Endothelial cell (in vitro differentiated cells): ENCODE measurements at places on chromosomes 4 and X. TPM values are rescaled to one million over a fixed set of nuclear protein-coding genes. Genes with fewer than 3 reads are reported as not detected.

Gene F8A2
- not detected for total RNA-seq

Gene GAGE12H
- total RNA-seq: not detected

Gene NPY1R
- 2.6 TPM for total RNA-seq

Gene NKX1-1
- not detected for total RNA-seq

Gene ARSJ
- 11.2 TPM for total RNA-seq

DNA sequence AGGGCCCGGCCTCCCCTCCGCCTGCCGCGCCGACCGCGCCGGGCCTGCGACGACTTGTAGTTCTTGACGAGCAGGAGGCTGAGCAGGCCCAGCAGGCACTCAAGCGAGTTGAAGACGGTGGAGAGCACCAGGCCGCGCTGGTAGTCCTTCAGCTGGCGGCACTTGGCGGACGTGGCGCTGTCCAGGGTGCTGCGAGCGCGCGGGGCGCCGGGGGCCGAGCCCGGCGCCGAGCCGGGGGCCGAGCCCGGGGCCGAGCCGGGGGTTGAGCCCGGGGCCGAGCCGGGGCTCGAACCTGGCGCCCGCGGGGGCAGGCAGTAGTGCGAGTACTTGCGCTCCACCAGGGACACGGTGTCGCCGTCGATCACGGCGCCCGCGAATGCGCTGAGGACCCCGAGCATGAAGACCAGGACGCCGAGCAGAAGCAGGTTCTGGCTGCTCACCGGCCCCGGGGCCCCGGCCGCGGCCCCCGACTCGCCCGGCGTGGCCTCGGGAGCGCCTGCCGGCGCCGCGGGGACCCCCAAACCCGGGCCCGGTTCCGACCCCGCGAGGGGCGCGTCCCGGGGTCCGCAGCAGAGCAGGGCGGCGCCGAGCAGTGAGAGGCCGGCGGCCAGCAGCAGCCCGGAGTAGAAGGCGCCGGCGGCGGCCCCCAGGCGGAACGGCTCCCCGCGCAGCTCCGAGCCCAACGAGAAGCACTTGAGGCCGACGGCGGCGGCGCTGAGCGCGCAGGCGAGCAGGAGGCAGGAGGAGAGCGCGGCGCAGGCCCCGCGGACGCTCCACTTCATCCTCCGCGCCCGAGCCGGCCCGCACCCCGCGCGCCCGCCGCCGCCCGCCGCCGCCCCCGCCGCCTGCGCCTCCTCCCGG is 584 bp downstream of the TMEM271 start:
- peak; percentile 74 for DNase-seq

DNA sequence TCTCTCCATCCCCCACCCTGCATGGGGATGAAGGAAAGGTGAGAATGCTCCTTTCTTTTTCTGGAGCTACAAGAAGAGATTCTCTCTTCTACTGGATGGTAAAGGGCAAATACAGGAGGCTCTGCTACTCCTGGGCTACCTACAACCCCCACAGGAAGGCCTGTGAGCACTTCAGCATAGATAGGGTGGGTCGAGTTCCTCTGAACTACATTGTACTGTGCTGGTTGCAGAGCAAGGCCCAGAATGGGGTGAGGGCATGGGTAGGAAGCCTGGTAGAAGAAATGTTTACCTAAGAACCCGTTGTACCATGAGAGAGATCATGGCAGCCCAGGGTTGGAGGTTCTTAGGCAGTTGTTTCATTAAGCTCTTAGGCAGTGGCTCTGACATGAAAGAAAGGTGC is 510.4 kb downstream of the MID1IP1 start:
- DNase-seq: no peak

DNA sequence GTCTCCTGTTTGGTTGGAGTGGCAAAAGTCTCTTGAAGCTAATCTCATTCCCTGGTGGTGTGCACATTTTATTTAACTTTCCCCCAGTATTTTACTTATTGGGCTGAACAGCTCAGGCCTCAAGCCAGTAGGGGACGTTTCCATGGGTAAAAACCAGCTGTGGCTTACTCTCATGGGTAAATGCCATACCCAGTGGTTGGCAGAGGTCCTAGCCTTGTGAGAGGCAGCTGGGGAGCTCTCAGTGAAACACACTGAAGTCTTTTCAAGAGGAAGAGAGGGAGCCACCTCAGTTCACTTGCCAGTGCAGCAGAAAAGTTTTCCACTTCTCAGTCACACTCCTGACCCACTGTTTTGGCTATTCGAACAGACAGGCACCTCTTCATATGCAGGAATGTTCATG is 1964.2 kb downstream of the ARAP2 start:
- no peak for DNase-seq

DNA sequence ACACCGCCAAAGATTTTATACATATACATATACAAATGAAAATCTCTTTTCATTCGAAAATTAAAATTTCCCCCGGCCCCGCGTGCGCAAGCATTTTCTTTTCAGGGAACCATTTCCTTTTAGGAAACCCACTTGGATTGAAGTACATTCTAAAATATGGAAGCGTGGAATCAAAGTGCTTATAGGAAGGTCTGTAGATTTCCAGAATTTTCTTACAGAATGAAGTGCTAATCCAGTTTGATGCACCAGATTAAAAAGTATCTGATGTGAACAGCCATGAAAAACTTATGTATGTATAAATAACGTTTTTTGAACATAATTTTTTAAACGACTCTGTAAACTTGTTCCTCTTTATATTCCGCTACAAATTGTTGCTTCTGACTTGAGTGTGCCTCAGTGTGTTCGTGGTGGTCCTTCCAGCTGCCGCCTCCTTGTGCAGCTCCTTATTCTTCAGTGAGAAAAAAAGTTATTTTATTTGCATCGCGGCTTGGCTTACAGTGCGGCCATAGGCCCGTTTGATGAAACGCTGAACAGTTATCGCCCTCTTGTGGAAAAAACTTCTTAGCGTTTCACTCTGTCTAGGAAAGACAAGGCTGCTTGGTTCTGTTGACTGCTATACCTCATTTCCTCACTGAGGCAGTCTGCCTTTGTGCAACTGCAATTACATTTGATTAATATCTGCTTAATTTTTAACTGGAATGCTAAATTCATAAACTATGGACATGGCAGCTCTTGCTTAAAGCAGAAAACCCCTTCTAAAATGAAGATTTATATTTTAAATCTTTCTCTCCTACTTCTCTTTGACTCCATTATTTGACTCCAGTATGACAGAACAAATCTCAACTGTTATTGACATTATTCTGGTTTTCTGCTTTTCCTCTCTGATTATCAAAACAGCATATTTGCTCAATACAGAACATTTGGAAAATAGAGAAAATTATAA is 4.7 kb upstream of the NKX6-1 start:
- peak; percentile 59 for DNase-seq

DNA sequence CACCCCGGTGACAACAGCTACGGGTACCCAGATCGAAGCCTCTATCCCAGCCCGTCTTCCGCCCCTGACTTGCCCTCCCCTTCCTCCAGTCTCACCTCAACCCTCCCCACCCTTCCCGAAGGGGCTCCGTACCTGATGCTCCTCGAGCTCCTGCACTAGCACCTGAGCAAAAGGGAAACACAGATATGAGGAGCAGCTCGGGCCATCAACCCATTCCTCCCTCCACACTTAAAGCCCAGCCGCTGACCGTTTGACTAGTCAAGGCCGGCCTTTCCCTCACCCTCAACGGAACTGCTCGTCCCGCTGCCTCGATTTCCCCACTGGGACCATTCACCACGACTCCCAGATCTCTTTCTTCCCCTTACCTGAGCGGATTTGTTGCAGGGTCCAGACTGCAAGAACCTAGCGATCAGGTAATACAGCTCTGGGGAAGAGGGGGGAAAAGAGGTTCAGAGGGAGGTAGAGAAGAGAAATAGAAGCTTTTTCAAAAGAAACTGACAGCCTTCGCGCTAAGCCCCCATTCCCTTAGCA is 731 bp downstream of the BRWD3 start:
- DNase-seq: peak; percentile 10

- DNase-seq: no peak
These were observed 12.0 kb downstream of the CT47C1 start for GRCh38 chrX:119084766-119085165.

DNA sequence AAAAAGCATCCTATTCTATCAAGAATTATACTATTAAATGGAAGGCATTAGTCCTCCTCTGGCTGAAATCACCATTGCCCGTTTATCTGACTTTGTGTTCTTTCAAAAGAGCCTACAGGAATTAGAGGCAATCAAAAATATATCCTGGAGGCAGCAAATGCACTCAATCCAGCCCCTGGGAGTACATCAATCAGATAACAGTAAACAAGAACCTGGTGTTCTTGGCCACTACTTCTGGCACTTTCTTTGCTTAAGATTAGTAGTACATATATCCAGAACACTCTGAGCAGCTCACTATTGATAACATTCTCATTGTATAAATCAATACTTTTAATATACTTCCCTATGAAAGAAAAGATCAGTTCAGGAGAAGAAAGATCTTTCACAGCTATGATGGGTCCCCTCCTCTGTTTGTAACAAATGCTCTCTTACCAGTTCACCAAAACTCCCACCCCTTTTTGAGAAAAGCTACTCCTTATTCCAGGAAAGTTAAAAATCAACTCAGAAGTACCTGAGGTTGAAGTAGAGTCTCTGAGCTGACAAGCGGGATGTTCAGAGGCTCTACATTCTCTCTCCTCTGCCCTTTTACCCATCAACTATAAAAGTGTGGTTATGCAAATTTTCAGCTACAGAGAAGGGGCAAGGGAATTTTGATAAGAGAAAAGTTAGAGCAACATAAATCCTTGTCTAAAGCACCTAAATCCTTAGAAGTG is 176.0 kb downstream of the COX18 start:
- DNase-seq: no peak

- no peak for DNase-seq
These were observed 275.5 kb downstream of the RAB28 start for GRCh38 chr4:13208558-13209193.

- DNase-seq: no peak
These were observed 67.3 kb upstream of the DDIT4L start for GRCh38 chr4:100257567-100257966.
